ENCODE measurements at places on chromosomes 5 and 9.

- no peak for DNase-seq
These were observed 12.7 kb upstream of the HEXB start for GRCh38 chr5:74672215-74672877.

DNA sequence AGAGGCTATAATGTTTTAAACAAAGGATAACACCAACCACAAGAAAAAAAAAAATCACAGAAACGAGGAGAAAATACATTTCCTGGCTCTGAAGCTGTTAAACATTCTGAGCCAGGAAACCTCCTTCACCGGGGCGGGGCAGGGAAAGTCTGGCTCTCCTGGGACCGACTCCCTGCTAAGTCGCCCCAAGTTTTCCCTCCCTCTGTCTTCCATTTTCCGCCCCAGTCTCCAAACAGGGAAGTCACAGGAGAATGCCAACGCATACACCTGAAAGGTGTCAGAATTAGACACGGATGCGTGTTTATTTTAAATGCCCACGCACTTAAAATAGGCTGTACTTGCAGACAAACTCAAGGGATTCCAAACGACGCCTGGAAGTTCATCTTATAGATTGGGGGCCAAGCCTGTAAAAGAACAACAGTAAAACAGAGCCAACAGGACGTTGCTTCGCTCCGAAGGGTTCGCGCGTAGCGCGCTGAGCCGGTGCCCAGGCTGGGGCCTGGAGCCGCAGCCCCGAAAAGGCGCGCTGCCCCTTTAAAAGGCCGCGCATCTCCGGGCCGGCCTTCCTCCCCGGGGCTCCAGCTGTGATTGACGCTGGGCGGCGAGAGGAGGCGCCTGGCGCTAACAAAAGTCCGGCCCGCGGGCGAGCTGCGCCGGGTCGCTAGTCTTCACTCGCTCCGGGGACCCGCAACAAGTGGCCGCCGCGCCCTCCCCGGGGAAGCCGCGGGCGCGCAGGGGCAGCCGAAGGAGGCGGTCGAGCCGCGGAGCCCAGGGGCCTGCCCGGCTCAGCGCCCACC lies at the start of gene FBXL7:
TSS of gene FBXL7 (plus strand) at position 653 of the 797 bp plus-strand sequence.
- no peak for DNase-seq

DNA sequence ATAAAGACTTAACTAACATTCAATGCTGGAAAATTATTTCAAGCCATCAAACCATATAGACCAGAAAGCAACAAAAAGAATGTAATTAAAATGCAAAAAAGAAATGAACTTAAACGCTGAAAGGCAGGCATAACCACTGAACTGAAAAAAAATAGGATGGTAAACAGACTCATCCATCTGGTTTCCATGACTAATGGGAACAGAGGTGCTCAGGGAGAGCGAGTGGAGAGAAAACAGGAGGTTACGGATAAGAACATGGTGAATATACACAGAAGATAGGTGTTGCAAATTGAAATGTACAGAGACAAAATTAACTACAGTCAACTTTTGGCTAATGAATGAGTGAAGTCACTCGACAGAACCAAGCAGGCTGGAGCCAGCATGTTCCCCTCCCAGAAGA lies 43.5 kb upstream of the RNF38 start:
- no peak for DNase-seq

- DNase-seq: no peak
These were observed 2.7 kb downstream of the PRRC2B start for GRCh38 chr9:131396626-131397025.

GRCh38 chr9:97310023-97310422 lies 2.6 kb downstream of the CCDC180 start:
- DNase-seq: no peak

DNA sequence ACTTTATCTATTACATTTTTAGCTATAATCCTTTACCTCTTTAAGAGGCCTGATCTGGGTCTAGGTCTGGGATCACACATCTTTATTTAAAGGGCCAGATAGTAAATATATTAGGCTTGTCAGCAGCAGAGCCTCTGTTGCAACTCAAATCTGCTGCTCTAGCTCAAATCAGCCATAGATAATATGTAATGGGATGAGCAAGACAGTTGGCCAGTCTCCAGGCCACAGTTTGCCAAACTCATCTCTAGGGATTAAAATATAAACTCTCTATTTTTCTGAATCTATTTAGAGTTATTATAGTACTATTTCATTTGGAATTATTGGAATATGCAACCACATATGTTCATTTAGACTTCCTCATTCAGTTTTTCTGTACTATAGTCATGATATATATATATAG lies 115.9 kb upstream of the MINAR2 start:
- DNase-seq: no peak

DNA sequence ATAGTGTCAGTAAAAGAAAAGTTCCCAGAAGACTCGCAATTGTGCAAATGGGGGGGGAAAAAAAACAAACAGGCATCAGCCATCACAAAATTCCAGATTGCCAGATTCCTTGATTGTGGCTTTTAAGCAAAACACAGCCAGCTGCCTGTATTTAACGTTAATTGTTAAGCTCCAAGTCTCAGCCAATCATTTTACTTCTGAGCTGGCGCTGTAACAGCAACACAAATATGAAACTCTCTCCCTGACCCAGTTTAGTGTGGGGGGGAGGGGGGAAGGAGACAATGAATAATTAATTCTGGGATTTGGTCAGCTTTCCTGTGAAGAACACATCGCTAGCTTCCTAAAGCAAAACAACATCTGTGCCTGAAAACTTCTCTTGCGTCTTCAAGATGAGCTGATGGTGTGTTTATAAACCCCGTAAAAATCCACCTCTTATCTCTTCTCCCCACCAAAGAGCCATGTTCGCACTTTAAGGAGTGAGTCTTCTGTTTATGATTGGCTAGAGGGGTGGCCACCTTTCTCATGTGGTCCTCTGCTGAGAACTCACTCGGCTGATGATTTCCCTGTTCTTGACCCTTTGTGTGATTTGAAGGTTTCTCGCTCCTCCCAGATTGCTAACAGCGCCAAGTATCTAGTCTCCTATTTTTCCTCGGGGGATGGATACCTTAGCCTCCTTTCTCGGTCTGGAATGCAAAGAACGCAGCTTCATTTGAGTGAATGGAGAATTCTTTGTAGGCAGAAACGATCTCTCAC lies 160.2 kb upstream of the DAPK1 start:
- DNase-seq: no peak

DNA sequence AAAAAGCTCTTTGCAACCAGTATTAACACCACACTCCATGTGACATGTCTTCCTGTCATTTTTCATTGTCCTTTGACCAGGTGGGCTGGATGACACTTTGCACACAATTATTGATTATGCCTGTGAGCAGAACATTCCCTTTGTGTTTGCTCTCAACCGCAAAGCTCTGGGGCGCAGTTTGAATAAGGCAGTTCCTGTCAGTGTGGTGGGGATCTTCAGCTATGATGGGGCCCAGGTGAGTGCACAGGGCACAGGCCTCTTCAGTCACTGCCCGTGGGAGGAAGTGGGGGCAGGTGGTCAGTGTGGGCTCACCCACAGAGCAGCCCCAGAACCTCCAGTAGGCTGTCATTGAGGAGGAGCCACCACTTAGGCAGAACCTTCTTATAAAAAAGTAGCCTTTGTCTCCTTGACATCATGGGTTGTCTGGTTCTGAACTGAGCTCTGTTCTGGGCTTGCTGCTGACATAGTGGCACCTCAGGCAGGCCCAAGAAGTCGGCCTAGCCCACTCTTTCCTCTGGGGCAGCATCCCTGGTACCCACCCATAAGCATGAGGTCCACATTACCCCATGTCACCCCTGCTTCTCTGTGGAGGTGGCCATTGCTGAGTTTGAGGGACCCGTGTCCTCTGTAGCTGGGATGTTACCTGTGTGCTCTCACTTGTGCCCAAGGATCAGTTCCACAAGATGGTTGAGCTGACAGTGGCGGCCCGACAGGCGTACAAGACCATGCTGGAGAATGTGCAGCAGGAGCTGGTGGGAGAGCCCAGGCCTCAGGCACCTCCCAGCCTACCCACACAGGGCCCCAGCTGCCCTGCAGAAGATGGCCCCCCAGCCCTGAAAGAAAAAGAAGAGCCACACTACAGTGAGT lies 39.3 kb downstream of the SECISBP2 start:
- no peak for DNase-seq

- no peak for DNase-seq
These were observed 75.4 kb upstream of the ANKH start for GRCh38 chr5:14946815-14947620.

DNA sequence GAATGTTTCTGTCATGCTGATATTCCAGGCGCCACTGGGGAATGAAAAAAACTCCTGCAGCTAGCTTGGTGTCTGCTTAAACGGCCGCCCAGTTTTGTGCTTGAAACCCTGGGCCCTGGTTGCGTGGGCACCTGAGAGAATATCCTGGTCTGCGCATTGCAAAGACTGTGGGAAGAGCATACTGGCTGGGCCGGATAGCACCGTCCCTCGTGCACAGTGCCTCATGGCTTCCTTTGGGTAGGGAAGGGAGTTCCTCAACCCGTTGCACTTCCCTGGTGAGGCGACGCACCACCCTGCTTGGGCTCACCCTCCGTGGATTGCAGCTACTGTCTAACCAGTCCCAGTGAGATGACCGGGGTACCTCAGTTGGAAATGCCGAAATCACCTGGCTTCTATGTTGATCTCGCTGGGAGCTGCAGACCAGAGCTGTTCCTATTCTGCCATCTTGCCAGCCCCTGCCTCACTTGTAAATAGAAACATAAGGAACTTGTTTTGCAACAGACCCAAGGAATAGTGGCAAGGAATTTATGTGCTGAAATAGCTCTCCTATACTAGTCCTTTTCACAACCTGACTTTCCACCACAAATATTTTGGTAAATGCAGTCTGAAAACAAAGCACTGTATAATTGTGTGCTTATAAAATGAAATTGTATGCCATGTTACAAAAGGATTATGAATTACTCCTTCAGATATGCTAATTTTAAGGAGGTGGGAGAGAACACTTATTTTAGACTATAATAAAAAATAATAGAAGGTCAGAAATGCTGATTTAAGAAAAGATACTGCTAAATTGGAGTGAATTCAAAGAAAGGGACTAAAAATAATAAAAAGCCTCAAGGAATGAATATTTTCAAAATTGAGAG lies 90.3 kb downstream of the ADAMTSL1 start:
- DNase-seq: no peak

DNA sequence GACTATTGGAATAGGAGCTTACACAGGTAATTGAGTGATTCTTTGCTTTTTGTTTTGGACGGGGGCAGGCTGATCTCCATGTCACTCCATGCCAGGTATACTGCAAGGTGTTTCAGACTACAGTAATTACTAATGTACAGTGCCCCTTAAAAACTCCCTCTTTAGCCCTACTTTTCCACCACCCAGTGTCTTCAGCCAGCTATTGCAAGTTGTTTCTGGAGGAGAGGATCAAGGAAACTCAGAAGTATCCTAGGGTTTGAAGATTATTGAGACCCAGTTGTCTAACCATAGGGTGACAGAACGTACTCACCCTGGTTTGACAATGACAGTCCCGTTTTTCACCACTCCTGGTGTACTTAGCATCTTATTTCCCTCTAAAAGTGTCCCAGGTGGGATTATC lies 13.4 kb downstream of the CFAP95 start:
- DNase-seq: no peak

GRCh38 chr9:132020820-132021510 lies 58.7 kb downstream of the MED27 start:
- no peak for DNase-seq

DNA sequence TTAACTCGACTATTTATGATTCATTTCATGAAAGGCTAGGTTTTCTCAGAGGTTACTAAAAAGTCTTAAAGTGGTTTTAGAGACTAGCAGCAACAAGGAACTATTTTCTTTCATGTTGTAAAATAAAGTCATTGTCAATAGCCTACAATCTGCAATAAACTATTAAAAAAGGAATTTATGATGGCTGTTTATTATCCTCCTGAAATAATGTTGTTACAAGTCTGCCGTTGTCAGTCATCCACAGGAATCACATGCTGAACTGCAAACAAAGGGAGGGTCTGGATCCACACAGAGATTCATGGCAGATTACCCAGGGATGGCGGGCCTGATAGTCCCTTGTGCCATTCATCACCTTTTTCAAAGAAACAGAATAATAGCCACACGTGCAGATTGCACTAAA lies 49.2 kb downstream of the TMEM174 start:
- DNase-seq: no peak

DNA sequence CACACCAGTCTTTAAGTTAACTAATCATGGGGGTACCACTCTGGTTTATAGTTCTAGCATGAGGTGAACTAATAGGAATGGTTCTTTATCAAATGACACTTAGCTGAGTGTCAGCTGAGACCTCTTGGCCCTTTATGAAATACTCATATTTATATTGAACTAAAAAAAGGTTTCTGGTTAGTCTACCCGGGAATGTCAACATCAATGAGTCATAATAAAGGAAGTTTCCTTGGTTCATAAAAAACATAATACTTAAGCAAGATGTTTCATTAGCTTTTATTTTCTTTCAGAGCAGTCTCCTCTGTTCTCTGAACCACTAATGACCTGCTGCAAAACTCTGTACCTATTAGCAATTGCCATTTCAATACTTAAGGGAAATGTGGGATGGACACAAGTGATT lies 13.7 kb downstream of the DAB2 start:
- no peak for DNase-seq

DNA sequence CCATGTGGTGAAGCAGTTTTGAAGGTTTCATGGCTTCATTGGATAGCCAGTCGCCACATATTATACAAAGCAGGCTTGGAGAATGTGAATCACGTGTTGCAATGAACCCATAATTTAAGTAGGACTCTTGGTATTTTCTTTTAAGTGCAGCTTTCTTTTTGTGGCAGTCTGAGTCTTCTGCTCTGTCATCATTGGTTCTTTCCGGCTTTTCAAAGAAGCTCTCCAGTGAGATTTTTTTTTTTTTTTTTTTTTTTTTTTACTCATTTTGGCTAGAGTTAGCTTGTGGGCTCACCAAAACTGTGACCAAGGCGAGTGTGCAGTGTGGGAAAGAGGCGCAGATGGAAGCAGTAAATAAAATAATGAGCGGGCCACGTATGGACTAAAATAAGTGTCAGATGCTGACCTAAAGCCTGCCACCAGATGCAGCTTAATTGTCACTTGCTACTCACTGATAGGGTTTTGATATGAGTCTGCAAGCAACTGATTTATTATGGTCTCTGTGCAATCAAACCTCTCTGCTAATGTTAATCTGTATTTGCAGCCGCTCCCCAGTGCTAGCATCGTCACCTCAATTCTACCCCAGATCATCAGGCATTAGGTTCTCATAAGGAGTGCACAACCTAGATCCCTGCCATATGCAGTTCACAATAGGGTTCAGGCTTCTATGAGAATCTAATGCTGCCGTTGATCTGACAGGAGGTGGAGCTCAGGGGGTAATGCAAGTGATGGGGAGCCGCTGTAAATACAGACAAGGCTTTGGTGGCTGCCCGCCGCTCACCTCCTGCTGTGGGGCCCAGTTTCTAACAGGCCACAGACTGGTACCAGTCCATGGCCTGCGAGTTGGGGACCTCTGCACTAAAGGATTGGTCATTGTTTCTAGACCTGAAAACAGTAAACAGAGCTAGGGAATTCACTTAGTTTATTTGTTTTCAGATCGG lies 45.5 kb upstream of the LARP1 start:
- no peak for DNase-seq

DNA sequence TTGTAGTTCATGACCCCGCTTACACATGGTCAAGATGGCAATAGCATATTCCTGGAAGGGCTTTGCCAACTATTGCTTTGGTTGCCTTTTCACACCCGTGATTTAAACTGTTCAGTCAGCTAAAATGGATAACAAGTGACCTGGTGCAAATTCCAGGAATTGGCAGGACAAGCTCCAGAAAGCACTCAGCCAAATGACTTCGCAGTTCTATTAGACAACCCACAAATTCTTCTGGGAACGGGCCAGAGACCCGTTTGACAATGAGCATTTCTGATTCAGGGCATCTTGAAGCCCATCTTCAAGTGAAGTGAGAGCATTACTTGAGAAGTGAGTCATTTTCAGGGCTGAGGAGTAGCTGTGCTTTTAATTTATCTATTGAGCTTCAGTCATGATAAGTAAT lies 165.0 kb downstream of the DROSHA start:
- DNase-seq: no peak

GRCh38 chr9:14535161-14535955 lies 157.9 kb downstream of the ZDHHC21 start:
- no peak for DNase-seq

Measured in GM19239 (cell line).